IPS DF 6.9 (cell line): ENCODE measurements at places on chromosomes 6 and 20.

GRCh38 chr6:158040051-158040803, 58.6 kb downstream of the SYNJ2 start:
- DNase-seq = no peak

- peak; percentile 25 for DNase-seq
These were observed 339.6 kb downstream of the ARHGAP18 start for GRCh38 chr6:129370268-129370916.

- DNase-seq = no peak
These were observed 164.0 kb downstream of the TBC1D7 start for GRCh38 chr6:13164291-13164690.

- DNase-seq = no peak
These were observed 23.0 kb upstream of the IER3 start for GRCh38 chr6:30767158-30767943.

DNA sequence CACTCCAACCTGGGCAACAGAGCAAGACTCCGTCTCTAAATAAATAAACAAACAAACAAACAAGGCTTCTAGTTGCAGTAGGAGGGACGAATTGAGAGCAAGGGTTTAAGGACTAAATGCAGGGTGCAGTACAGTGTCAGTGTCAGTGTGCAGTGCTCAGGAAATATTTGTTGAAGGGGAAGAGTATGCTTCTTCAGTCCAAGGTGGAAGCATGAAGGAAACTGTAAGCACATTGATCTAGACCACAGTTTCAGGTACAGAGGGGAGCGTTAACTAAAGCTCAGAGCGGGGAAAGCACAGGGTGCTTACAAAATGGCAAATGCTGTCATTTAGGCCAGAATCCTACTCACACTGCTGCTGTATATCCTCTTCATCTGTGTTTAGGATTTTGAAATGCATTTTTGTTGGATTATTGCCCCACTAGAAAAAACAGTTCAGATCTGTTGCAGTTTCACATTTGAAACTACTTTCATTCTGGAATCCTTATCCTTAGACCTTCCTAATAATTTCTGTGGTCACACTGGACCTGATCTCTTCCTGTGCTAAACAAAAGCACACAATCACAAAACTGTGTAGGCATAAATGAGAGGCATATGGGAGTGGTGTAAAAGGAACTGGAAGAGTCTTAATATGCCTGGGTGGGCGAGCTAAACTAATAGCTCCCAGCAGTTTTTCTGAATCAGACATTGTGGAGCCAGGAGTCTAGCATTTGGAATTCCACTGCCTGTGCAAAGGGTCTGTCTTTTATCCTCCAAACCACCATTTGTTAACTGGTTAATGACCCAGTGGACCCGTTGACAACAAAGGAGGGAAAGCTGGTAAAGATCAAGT, 41.4 kb downstream of the CBFA2T2 start:
- DNase-seq = no peak

- DNase-seq = no peak
These were observed 62.1 kb downstream of the GINS1 start for GRCh38 chr20:25469558-25469957.

DNA sequence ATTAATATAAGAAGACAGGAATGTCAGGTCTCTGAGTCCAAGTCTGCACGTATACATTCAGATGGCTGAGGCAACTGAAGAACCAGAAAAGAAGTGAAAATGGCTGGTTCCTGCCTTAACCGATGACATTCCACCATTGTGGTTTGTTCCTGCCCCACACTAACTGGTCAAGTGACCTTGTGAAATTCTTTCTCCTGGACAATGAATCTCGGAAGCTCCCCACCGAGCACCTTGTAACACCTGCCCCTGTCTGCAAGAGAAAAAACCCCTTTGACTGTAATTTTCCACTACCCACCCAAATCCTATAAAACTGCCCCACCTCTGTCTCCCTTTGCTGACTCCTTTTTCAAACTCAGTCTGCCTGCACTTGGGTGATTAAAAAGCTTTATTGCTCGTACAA, 140.4 kb downstream of the SYNE1 start:
- DNase-seq = no peak

DNA sequence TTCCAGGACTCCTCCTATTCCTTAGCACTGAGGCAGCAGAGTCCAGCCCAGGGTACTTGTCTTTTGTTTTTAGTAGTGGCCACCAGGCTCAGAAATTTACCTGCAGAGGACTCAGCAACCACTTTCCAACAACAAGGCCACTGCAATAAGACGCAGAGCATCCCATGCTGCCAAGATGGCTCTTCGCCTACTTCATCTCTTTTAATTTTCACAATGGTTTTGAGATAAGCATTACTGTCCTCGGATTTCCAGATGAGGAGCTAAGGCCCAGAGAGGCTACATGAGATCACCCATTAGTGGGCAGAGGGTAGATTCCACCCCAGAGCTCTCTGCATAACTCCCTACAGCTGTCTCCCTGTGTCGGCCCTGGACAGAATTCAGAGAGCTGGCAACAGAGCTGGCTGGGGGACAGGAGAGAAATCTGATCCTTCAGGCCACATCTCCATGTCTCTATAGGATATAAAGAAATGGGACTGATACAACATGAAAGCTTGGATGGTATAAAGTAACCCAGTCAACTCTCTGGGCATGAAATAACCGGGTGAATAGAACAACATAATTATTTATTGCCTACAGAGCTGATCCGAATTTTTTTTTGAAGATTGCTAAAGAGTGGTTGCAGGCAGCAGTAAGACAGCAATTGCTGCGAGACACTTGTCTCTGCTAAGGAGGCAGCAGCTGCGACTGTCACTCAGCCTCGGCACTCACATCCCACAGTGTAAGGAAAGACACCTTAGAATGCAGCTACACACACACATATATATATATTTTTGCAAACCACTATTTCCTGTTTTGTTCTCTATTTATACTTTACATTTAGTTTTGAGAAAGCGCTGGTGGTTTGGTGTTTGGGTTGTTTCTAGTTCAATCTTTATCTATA, 37.2 kb downstream of the SCML4 start:
- no peak for DNase-seq

- peak; percentile 18 for DNase-seq
These were observed 42.8 kb downstream of the INSM1 start for GRCh38 chr20:20410678-20411077.

DNA sequence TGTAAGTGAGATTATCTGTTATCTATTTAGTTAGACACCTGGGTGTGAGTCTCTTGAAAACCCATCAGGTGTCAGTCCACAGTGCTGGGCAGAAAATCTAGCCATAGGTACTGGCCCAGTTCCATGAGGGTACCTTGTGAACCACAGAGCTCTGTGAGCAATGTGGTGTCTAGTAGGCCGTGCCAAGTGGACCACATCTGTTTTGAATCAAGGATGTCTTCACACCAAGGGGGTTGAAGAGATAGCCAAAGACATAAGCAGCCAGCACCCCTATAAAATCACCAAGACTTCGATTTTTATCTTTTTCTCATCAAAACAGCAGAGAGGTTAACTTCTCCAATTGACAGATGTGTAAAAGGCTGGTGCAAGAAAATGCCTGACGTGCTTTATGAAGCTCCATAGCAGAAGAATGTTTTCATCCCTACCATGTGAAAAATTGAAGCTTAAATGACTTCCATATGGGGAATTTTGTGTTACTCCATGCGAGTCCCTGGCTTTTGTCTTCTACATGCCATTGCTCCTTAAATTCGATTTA, 368.7 kb downstream of the HAO1 start:
- DNase-seq = no peak

DNA sequence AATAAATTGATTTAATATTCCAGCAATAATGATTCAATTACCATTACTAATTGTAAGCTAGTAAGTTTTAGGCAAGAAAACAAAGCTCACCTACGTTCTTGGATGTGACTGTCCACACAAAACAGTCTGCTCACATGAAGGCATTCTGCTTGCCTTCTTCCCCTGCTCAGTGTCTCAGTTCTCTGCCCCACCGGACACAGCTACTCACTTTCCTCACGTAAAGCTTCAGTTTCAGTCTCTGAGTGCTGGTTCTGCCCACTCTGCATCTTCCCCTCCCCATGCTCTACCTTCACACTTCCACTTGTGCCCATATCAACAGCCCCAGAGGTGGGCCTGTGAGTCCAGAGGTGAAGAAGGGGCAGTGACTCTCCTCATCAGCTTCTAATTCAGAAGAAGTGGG, 73.9 kb upstream of the C6orf118 start:
- no peak for DNase-seq

DNA sequence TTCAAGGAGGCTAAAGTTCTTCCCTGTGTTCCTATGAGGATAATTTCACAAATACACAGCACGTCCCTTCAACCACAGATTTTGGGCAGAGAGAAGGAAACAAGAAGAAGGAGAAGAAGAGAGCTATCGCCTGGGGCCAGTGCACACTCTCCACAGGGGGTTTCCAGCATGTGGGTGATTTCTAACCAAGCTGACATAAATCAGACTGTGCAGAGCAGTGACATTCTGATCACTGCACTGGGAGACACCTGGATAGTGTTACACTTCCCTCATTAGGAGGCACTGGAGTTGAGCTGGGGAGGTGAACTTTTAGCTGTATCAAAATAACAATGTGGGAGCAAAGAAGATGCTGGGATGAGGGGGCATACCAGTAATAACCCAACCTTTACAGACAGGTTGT, 71.8 kb upstream of the CENPW start:
- no peak for DNase-seq

DNA sequence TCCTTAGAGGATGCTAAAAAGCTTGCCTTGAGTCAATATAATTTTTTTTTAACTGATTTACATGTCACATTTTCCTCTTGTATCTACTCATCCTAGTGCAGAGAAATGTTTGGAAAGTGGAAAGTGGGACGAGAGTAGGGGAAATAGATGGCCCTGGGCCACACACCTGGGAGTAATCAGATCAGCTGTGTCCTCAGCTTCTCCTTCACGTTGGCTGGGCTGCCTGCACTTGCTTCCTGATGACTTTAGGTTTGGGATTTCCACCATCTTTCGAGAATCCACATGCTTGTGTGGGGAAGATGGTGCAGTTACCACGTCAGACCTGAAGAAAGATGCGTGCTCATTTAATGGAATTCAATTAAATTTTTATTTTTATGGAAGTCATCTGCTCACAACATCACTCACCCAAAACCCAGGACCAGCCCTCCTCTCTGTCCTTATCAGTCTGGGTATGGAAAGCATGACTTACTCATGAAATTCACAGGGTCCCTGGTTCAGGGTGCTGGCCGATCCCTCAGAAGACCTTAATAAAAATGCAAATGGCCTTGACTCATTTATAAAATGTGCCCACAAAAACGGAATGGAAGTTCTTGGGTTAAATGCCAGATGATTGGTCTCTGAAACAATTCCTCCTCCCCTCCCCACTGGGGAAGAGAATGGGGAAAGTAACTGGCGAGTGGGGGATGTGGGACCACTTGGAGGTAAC, 74.5 kb upstream of the TIAM2 start:
- DNase-seq = no peak

GRCh38 chr6:170174771-170175643, 115.9 kb downstream of the DLL1 start:
- no peak for DNase-seq

DNA sequence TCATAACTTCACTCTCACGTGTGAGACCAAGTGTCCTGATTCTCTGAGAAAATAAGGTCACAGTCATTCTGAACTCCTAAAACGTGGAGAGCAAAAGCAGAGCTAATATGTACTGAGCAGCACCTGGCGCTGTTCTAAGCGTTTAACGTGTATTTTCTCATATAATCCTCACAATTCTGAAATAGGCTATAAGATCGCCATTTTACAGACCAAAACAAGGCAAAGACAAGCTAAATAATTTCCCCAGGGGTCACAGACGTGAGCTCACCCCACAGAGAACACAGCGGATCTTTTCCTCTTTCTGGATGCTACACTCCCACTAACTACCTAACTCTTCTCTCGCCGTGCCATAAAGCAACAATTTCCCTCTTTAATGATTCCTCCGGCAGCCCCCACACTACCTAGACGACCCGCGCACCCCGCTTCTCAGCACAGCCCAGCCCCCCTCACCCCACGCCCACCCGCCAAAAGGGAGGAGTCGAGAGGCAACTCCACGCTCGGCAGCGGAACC, 636 bp downstream of the SUPT3H start:
- no peak for DNase-seq

DNA sequence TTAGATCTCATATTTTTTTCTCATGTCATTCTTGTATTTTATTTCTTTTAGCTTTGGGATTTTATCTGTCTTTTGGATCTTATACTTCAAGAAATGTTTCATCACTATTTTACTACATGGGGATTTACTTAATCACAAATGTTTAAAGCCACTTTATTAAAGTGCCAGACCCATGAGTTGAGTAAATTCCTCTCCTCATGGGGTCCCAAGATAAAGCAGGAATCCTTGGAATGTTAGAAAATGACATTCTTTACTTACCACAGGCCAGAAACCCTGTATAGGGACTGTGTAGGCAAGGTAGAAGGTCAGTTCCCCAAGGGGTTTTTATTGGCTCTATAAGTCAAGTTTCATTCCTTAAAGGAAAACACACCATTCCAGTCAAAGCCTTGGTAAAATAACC, 28.4 kb upstream of the OR2J2 start:
- no peak for DNase-seq

DNA sequence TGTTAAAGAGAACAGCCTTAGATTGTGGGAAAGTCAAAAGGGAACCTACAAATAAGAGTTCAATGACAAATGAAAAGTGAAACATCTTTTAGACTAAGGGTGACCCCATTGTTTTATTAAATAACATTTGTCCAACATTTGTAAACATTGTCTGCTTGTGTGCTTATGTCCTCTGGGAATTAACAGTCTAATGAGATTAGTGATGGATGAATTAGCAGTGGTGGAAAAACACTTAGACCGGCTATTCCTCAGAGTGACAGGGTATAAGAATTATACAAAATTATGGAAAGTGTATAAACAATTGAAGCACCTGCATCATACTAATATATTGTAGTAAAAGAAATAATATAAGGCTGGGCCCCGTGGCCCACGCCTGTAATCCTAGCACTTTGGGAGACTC, 29.3 kb upstream of the HFE start:
- no peak for DNase-seq

DNA sequence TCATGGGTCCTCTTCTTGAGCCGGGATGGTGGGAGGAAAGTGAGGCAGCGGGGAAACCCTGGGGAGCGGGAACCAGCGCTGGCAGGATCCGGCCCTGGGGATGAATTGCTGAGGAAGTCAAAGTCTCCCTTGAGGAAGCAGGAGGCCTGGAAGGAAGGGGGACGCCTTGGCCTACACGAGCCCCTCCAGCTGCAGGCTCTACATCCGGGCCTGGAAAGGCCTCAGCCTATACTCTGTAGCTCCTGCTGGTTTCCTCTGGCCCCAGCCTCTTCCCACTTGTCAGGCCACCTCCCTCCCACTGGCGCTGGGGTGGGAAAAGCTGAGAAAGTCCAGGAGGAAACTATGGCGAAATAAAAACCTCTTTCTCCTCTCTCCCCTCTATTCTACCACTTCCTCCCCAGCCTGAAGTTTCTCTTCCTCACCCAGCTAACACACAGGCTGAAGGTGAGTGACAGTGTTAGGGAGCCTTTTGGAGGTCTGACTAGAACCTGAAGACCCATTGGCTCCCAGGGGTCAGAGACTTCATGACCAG, 14.9 kb downstream of the TREML2 start:
- no peak for DNase-seq

- DNase-seq = no peak
These were observed 28.4 kb downstream of the TBC1D7 start for GRCh38 chr6:13299918-13300317.

- no peak for DNase-seq
These were observed 326.7 kb upstream of the NOX3 start for GRCh38 chr6:155782320-155782731.

- no peak for DNase-seq
These were observed 111.1 kb downstream of the UST start for GRCh38 chr6:148857798-148858390.

- no peak for DNase-seq
These were observed 382.6 kb upstream of the JAG1 start for GRCh38 chr20:11056414-11056813.
